GM23338 (cell line): ENCODE measurements at places on chromosomes 5 and 9. TPM values are rescaled to one million over a fixed set of nuclear protein-coding genes. Genes with fewer than 3 reads are reported as not detected.
A peak's percentile ranks its signal among the peaks of the same experiment; 100 is the strongest.

The MUSK gene
- not detected in 2 replicates for total RNA-seq

The CCL28 gene
- 3.4 and 5.7 TPM in 2 replicates for total RNA-seq

The SPINK4 gene
- total RNA-seq: not detected in 2 replicates

The HRCT1 gene
- total RNA-seq: not detected in 2 replicates

The MORN5 gene
- total RNA-seq: not detected in 2 replicates

The MLANA gene
- not detected in 2 replicates for total RNA-seq

The NOXA1 gene
- total RNA-seq: 0.59 and 0.62 TPM in 2 replicates

The FCN2 gene
- total RNA-seq: not detected in 2 replicates

GRCh38 chr5:40798801-40799210, 632 bp upstream of the PRKAA1 start:
- DNase-seq: no peak

DNA sequence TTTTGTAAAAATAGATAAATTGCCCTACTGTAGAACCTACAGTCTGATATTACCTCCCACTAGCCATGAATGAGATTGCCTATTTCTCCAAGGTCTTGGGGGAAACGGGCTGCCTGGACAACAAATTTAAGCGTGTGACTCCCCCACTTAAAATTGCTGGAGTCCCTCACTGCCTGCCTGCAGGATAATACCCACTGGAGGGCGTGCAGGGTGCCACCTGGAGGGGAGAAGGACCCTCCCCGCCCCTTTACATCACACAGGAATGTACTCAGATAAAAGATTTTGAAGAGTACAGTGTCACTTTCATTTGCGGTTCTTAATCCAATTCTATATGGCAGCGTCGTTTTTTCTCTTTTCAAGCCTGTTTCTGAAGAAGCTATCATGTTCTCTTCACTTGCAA, 6.2 kb upstream of the TRIM7 start:
- peak; percentile 36 for DNase-seq

GRCh38 chr9:116565986-116566385, 121.1 kb upstream of the TRIM32 start:
- no peak for DNase-seq

DNA sequence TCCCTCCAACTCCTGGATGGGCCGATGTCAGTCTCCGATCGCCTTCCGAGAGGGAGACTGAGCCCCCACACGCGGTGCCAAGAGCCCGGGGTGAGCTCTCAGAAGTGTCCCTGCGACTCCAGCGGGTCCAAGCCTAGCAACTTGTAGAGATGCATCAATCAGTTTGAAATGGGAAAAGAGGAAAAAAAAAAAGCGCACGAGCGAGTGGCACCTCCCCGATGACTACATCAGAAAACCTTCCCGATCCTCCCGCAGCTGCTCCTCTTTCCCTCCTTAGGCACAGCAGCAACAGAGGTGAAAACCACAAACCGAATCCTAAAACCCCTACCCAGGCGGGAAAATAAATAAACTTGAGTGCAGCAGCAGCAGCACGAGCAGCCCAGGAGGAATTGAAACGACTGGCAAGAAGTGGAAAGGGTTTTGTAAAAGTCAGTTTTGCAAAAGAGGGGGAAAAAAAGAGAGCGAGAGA, 1.0 kb upstream of the EFNA5 start:
- DNase-seq: peak; percentile 72

- DNase-seq: no peak
These were observed 36.4 kb downstream of the ATPSCKMT start for GRCh38 chr5:10213316-10213715.

DNA sequence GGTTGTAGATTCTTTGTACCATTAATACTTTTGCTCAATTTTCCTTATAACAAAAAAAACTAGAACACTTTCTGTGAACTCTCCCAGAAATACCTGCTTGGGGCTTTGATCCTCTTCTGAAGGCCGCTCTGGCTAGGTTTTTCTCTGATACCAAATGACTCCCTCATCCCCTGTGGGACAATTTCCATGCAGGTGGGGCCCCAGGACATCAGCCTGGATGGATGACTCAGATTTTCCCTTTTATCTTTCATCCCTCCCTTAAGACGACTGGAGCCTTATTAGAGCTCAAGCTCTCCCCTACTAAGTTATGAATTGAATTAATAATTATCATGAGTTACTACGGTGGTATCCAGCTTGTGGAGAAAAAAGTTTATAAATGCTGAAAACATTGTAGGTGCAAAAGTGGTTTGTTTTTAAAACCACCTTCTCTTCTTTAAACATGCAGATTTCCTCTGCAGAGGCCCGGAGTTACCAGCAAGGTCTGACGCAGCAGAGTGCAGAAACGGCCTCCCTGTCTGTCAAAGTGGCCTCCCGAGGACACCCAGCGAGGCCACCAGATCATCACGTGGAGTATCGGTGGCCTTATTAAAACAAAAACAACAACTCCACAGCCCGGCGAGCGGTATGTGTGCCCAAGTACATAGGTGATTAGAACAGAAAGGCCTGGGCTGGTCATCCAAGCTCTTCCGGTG, 50.8 kb upstream of the IRX4 start:
- no peak for DNase-seq

DNA sequence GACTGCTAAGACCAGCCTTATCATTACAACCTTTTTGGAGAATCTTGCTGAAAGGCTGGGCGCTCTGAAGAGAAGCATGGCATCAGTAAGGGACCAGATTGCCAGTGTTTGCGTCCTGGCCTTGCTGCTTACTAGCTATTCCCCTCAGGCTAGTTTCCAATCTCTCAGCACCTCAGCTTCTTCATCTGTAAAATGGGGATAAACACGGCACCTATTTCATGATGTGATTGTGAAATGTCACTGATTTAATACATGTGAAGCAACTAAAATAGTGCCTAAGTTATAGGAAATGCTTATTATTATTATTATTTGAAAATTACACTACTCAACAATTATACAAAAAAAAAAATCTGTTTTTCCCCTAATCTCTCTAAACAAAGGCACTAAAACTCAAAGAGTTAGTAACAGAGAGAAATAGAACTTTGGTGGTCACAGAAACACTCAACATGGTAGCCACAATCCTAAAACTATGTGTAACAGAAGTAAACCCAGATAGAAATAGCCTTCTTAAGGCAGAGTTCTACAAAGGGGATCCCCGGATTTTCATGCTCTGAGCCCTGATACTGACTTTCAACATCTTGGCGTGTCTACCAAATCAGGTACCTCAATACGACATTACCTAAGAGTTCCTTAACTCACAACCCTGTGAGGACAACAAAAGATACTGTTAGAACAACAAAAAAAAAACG, 62.0 kb downstream of the ENC1 start:
- DNase-seq: no peak

GRCh38 chr5:66722686-66723085, 126.5 kb downstream of the MAST4 start:
- DNase-seq: no peak

GRCh38 chr5:105218018-105218417, 1655.4 kb upstream of the NUDT12 start:
- DNase-seq: no peak

- DNase-seq: no peak
These were observed 1063.9 kb downstream of the CDH9 start for GRCh38 chr5:25974451-25974850.

GRCh38 chr9:72173080-72173479, 23.8 kb downstream of the GDA start:
- peak; percentile 14 for DNase-seq

GRCh38 chr5:66351813-66352212, 207.7 kb downstream of the SREK1 start:
- DNase-seq: no peak

- DNase-seq: no peak
These were observed 7.9 kb upstream of the ZNF608 start for GRCh38 chr5:124754206-124754927.

- no peak for DNase-seq
These were observed 6.1 kb upstream of the RXFP3 start for GRCh38 chr5:33929925-33930690.

- peak; percentile 65 for DNase-seq
These were observed 1.1 kb downstream of the POMT1 start for GRCh38 chr9:131503626-131504465.
